ENCODE measurements at places on chromosomes 12 and 14. TPM values are rescaled to one million over a fixed set of nuclear protein-coding genes. Genes with fewer than 3 reads are reported as not detected.

The NINJ2 gene
- 3.5 TPM for total RNA-seq

The KRT79 gene
- not detected for total RNA-seq

The EID3 gene
- 5.8 TPM for total RNA-seq

The SOX5 gene
- total RNA-seq, result not detected

The BEGAIN gene
- 1.4 TPM for total RNA-seq

The TAS2R50 gene
- 1.2 TPM for total RNA-seq

The RNASE4 gene
- total RNA-seq, result 0.45 TPM

The TMCC3 gene
- total RNA-seq, result 0.38 TPM

The C12orf54 gene
- total RNA-seq, result not detected

The BDKRB1 gene
- not detected for total RNA-seq

The NKX2-1 gene
- not detected for total RNA-seq

The TCTN2 gene
- total RNA-seq, result 3.1 TPM

The AQP5 gene
- not detected for total RNA-seq

The CD9 gene
- 0.91 TPM for total RNA-seq

The COX8C gene
- total RNA-seq, result not detected

The GDF11 gene
- 10.7 TPM for total RNA-seq

The SALL2 gene
- 3.1 TPM for total RNA-seq

The SLC24A4 gene
- not detected for total RNA-seq

The IQSEC3 gene
- total RNA-seq, result 1.3 TPM

The GPRC5D gene
- total RNA-seq, result 0.83 TPM

The EVL gene
- 1,018 TPM for total RNA-seq

The RNU4-1 gene
- total RNA-seq, result 2,200 TPM

The DLGAP5 gene
- 67.1 TPM for total RNA-seq

The CRACR2A gene
- total RNA-seq, result 34.5 TPM

The SPX gene
- total RNA-seq, result 0.20 TPM

The SLC8A3 gene
- 0.08 TPM for total RNA-seq

The PMEL gene
- not detected for total RNA-seq

The GSG1 gene
- not detected for total RNA-seq

The CNTN1 gene
- total RNA-seq, result not detected

The PIK3C2G gene
- not detected for total RNA-seq

The PZP gene
- not detected for total RNA-seq

The SERPINA4 gene
- not detected for total RNA-seq

The GPR162 gene
- total RNA-seq, result 0.23 TPM

The KIF5A gene
- 0.58 TPM for total RNA-seq

The KERA gene
- not detected for total RNA-seq

The CISTR gene
- total RNA-seq, result not detected

The GLS2 gene
- total RNA-seq, result 1.8 TPM

The DHH gene
- 0.10 TPM for total RNA-seq

The MYF6 gene
- not detected for total RNA-seq

The SLC5A8 gene
- total RNA-seq, result not detected

The TPPP2 gene
- not detected for total RNA-seq

The KRT71 gene
- total RNA-seq, result not detected

The SMCO2 gene
- total RNA-seq, result 0.18 TPM

The PIWIL1 gene
- total RNA-seq, result not detected

The TAS2R19 gene
- 2.5 TPM for total RNA-seq

The CLEC7A gene
- total RNA-seq, result not detected

The KRT72 gene
- total RNA-seq, result 5.6 TPM

The RGS6 gene
- total RNA-seq, result 0.53 TPM

The SMIM41 gene
- 0.15 TPM for total RNA-seq

Measured in activated naive CD4-positive, alpha-beta T cell treated with anti-CD3 and anti-CD28 coated beads, Interleukin-2, amount 10 ng/mL, durations not matched to agents 5 hours and 36 hours (primary cell).